IPS DF 19.7 (cell line): ENCODE measurements at places on chromosomes 7 and 10.

DNA sequence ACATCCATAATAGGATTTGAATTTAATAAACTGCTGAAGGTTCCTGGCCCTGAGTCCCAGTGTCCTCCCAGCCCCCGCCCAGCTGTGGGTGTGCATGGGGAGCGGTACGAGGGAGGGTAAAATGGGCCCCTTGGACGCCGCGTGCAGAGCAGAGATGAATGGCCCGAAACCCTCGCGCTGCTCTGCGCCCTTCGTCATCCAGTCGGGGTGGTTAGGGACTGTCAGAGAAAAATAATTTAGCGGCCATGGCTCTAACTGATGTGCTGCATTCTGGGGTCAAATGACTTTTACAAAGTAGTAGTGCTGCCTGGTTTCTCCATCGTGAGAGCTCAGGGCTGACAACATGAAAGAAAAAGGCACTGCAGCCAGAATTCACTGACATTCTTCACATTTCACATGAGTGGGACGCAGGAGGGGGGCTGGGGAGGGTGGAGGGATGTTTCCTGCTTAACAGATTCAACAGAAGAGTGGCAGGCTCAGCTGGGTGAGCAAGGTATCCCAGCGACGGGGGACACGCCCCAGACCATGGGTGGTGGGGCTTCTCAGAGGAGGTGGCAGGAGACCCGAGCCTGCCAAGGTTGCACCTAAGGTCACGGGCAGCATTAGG lies 304.5 kb downstream of the WDR37 start:
- DNase-seq, result no peak

DNA sequence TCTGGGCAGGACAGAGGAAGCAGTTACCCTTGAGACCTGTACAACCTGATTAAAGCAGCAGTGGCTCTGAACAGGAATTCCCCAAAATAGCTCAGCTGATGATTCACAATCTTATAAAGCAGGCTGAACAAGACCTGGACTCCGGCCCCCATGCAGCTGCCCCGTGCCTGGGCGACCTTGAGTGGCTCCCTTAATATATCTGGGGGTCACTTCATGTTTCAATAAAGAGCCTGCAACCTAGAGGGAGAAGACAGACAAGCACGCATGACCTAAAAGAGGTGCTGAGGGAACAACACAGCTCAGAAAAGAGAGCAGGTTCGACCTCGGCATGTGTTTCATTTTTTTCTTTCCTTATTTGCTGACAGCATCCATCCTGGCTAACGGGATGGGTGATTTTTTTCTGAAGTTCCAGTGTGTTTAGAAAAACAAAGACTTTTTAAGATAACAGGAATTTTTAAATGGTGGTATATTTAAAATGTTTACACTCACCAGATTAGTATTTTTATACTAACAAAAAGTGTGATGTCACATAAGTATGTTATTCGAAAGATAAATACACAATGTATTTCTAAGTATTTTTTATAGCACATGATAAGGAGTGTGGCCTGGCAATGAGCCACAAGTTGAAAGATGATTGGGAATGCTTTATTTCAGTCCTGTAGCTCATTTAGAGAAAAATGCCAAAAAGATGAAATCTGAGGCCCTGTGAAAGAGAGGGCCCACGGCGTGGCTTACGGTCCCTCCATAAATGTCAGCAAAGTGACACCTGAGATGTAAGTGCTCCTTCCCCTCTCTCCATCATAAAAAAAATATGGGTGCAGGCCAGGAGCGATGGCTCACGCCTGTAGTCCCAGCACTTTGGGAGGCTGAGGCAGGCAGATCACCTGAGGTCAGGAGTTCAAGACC lies 161.3 kb downstream of the SLIT1 start:
- no peak for DNase-seq

DNA sequence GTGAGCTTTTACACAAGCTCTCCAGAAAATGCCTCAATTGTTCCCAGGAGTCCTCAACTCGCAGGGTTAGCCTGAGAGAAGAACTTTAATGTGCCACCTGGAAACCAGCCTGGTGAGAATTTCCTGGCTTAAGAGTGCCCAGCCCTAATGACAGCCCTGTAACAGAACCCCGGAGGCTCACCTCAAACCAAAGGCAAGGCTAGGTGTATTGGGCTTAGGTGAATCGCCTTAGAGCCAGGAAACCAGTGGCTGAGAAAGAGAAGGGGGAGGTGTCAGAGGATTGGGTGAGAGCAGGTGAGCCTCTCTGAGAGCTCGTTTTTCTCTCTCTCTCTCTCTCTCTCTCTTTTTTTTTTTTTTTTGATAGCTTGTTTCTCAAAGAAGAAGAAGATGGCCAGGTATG lies 7.3 kb downstream of the OCM2 start:
- DNase-seq, result no peak

GRCh38 chr7:16810112-16810511 lies 5.3 kb upstream of the AGR2 start:
- DNase-seq, result no peak

DNA sequence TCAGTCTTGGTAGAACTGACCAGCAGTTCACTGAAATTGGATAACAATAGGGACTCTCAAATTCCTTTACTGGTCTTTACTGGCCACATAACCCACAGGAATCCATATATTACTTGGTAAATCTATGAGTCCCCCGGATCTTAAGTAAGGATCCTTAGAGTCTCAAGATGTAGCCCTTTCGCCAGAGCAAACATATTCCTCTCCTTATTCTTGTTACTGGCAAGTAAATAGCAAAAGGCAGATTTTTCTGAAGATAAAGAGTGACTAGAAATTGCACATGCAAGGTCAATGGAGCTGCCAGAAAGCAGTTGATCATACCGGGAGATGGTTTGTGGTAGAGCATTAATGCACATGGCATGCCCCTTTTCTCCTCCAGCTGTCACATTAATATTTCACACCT lies 283.0 kb downstream of the HDAC9 start:
- no peak for DNase-seq
